ENCODE measurements at places on chromosomes 6 and 20.

GRCh38 chr6:35295521-35296315, 1.9 kb upstream of the DEF6 start:
- no peak for DNase-seq

DNA sequence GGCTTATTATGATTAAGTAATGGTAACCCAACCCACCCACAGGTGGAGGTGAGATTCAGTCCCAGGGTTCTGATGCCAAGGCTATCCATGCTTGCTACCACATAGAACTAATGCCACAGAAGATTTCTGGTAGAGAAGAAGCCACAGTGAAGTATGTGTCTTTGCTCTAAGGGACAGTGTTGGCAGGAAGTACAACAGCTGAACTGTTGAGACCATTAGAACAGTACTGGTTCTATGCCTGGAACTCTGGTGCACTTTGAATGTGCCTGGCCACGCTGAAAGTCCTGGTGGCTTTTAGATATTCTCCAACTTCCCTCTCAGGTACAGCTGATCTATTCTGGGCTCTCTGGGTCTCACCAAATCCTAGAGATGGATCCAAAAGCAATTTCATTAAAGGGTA, 7.8 kb downstream of the STX7 start:
- no peak for DNase-seq

DNA sequence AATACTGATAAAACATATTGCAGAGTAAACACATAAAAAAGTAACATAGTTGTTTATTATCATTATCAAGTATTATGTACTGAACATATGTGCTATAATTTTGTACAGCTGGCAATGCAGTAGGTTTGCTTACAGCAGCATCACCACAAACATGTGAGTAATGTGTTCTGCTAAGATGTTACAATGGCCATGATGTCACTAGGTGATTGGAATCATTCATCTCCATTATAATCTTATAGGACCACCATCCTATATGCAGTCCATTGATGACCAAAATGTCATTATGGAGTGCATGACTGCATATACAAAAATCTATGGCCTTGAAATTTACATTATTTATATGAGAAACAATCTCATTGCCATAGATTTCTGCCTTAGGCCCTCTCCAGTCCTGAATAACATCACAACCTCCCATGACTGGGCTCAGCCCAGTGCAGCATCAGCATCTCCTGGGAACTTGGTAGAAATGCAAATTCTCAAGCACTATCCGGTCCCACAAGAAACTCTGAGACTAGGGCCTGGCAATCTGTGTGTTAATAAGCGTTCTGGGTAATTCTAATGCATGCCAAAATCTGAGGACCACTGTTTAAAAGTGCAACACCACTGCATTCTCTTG, 352.0 kb upstream of the MARCKS start:
- no peak for DNase-seq

- DNase-seq: no peak
These were observed 134.5 kb downstream of the JARID2 start for GRCh38 chr6:15380351-15380750.

DNA sequence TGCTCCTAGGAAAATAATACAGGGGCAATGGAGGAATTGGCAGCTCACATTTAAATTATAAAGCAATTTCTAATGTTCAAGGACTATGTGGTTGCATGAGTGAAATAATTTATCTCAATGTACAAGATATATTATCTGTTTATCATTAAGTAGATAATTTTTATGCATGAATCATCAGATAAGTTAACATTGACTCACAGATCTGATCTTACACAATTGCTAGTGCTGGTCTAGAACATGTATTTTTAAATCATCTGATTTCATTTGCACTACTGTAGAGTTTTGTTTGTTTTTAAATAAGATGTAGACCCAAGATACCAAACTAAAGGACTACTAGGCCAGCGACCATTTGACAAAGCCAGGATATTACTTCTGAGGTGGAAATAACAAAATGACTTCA, 199.2 kb downstream of the BMP2 start:
- DNase-seq: no peak
